ENCODE measurements at places on chromosomes 3 and 15.

- DNase-seq: peak; percentile 68
Measured at GRCh38 chr3:48561045-48561736, 2.4 kb downstream of the UCN2 start.

DNA sequence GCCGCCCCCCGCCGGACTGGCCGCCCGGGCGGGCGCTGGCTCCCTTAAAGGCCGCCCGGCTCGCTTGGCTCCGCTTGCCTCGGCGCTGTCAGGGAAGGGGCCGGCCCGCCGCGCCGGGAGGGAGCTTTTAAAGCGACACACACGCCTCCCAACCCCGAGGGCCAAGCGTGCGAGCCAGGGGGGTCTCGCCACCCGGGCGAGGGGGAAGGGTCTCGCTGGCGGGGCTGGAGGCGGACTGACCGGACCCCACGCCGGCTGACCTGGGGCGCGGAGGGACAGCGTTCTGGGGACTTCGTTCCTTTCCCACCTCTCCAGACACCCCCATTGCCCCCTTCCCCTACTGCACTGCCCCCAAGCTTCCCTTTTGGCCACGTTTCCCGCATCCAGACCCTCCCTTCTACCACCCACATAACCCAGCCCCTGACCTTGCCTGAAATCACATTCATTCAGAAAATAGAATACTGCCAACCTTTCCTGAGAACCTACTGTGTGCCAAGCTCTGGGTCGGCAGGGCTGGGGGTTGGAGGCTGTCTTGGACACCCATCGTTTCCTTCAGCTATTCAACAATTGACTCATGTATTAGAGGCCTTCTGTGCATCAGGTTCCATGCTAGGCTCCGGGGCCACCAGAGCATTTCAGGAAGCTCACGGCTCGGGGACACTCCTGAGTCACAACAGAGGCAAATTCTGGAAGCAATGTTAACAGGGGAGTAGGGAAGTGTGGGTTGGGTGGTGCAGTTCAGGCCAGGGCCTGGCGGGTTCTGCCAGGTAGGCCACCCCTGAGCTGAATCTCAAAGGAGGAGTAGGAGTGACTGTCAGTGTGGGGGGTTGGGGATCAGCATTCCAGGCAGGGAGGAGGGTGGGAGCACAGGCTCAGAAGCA, at the start of gene INSYN1:
INSYN1 (minus strand) TSS at position 102 of the 881 bp plus-strand sequence. CDS start 2,221 bp downstream, outside the sequence.
- no peak for DNase-seq

GRCh38 chr15:66786222-66786621, 84.2 kb downstream of the SMAD6 start:
- no peak for DNase-seq

GRCh38 chr15:36831125-36831903, 251.9 kb downstream of the CDIN1 start:
- no peak for DNase-seq

- DNase-seq: no peak
Measured at GRCh38 chr3:42106646-42107045, 15.5 kb downstream of the TRAK1 start.

- DNase-seq: no peak
Measured at GRCh38 chr3:102129760-102130608, 280.7 kb downstream of the NFKBIZ start.

DNA sequence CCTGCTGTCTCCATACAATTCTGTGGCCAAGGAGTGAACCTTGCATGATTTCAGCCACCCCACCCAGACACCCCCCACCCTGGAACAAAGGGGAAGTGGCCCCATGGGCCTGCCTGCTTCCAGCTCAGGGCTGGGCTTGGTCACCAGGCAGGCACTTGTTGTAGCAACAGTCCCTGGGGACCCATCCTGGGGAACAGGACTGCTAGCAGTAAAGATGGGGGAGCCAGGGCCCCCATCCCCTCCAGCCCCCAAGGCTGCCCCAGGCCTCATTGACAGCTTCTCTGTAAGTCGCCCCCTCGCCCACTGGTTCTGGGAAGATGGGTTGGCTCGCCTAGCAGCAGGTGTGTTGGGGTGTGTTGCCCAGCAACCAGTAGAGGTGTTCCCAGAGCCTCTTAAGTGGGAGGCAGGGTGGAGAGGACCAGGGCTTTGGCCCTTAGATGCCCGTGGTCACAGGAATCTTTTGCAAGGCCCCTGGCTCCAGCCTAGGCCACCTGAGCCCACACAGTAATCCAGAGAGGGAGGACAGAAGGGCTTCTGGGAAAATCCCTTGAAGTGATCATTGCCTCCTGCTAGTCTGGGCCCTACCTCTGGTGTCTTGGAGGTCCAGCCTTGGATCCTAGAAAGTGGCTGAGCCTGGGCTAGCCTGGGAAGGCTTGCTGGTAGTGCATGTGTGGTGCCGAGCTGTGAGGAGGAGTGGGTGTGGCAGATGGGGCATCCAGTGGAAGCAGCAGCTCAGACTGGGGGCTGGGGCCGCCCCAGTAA, 48.9 kb downstream of the CYP11A1 start:
- DNase-seq: no peak

GRCh38 chr3:64264501-64265109, 39.3 kb upstream of the PRICKLE2 start:
- DNase-seq: no peak

GRCh38 chr3:53303957-53304356, 43.4 kb downstream of the DCP1A start:
- no peak for DNase-seq

DNA sequence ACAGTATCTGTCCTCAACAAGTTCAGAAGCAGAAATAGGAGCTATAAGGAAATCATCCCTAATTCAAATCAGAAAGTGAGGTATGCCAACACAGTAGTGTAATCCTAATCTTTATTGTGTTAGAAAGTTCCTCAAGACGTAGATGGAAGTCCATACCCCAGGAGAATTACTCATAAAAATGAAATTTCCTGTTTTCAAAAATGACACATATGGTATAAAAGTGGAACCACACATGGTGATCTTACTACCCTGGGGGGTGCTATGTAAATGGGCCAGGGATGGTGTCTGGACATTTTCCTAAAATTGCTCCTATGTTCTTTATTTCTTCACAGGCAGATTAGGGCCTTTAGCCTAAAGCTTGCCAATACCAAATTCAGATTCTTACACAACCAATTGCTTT, 204.1 kb downstream of the ARRDC4 start:
- DNase-seq: no peak

GRCh38 chr3:185313693-185314246, 49.2 kb upstream of the MAP3K13 start:
- DNase-seq: no peak

- no peak for DNase-seq
Measured at GRCh38 chr15:28018291-28019044, 80.6 kb downstream of the OCA2 start.

GRCh38 chr15:65244638-65245037, 33.4 kb upstream of the CILP start:
- DNase-seq: no peak

DNA sequence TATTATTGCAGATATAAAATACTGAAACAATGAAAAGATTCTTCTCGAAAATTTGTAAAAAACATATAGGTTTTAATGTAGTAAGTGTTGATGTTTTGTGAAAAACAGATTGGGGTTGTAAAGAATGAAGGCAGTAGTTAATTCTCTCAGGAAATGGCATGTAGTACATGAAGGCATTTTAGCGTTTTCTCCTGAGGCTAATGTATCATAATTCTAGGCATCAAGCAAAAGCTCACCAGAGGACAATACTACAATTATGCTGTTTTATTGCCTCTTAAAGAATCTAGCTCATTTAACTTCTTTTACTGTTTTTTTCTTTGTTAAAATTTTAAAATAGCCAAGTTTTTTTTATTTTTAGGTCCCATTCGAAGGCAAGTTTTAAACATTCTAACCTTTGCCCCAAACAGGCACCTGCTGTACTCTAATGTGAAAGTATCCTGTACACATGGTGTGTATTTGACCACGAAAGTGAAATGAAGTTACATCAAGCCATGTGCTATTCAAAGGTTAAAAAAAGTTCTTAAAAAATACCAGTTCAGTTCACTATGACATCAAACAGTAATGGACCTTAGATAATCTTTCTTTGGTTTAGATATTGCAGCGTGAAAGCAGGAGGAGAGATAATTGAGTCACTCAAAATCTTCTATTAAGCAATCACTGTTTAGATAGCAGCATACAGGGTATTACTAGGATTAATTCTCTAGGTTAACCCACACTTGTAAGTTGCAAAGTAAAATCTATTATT, 163.6 kb downstream of the ECT2 start:
- DNase-seq: no peak

GRCh38 chr3:169241991-169242707, 421.4 kb downstream of the MECOM start:
- DNase-seq: no peak

DNA sequence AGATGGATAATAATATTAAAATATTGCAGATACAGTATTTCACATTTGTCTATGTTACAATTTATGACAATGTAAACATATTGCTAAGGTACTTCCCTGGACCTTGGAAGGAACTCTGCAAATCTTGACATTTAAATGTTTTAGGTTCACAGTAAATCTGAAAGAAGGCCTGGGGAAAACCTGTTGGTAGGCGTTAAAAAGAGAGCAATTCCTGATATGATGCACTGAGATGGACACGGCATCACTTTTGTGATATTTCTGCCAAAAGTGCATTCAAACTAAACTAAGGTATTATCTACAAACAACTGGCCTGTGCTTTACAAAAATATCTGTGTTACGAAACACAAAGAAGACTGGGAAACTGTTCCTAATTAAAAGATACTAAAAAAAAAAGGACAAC, 6.1 kb upstream of the TP63 start:
- DNase-seq: no peak

- DNase-seq: no peak
Measured at GRCh38 chr3:46870651-46871050, 6.9 kb upstream of the PTH1R start.

DNA sequence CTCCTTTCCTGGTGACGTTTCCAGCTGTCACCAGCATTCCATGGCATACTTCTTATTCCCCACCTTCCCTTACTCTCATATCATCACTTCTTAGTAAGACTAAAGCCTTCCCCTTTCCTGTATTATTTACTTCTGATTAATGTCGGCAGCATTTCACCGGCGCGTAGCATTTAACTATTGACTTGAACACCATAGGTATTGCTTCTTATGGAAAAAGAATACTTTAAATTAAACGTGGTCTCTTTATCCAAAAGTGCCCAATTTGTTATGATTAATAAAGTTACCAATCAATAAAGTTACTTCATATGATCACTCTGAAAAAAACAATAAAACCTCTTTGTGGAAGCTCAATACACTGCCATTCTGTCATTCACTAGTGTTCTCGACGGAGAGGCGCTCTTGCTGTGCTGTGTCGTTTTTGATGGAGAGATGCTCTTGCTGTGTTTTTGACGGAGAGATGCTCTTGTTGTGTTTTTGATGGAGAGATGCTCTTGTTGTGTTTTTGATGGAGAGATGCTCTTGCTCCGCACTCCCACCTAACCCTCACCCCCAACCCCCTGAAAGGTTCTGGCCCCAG, 165.0 kb downstream of the XXYLT1 start:
- no peak for DNase-seq

DNA sequence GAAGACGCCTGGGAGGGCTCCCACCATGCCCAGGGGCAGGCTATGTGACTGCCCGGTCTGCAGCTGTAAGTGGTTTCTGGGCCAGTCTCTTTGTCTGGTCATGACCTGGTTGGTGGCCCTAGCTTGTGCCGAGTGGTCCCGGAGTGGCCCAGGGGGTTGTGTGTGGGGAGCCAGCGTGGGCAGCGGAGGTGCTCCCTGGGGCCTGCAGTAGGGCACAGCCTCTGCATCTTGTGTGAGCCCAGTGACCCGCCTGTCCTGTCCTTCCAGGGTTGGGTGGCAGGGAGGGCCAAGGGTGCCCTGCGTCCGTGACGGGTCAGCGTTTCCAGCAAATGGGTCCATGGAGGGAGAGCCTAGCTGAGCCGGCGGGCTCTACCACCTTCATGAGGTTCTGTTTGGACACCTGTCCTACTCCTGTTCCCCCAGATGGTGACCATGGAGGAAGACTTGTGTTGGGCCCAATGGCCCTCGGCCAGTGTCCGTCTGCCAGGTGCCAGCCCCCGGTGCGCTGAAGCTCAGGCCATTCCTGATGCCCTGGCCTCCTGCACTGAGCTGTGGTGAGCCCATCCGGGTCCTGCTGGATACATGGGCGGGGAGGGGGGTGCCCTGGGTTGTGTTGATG, 215.4 kb downstream of the SNRPN start:
- DNase-seq: peak; percentile 18

DNA sequence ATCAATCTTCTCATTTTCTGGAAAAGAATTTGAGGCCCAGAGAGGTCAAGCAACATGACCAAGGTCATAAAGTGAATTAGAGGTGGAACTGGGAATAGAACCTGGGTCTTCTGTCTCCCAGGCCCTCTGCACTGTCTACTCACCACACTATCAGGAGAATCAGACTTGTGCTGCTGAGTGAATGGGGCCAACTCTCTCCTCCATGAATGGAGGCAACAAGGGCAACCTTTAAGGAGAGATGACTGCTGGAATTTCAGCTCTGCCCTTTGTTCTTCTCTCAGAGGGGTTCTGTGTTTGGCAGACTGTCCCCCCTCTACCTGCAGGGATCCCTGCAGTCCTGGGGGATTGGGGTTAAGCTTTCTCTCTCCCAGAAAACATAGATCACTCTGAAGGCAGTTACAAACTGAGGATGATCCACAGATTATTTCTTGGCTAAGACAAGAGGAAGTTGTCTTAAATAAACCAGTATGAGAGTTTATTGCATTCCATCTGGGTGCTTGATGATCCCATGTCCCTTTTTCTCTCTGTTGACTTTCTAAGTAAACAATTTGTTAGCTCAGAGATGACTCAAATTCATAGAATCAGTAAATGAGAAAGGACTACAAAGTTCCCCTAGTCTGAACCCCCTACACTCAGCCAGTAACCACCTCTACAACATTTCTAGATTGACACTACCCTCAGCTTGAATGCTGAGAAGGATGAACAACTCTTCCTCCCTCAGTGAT, 99.0 kb upstream of the LIPC start:
- DNase-seq: no peak

- no peak for DNase-seq
Measured at GRCh38 chr3:30112902-30113484, 493.4 kb upstream of the TGFBR2 start.

DNA sequence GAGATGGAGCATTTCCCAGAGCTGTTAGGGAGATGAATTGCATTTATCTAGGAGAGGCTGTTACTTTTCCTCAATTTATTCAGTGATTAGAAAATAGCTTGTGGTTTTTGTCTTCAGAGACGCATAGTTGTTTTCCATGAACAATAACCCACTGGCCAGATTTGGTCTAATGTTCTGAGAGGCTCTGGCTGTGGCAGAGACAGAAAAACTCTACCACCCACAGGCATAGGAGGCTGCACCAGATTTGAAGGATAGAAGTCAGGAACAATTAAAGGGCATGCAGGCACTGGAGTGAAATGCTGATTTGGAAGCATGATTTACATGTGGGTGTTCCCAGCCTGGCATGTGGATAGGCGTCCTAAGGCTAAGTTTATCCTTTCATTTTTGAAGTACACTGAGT, 143.5 kb downstream of the NFKBIZ start:
- no peak for DNase-seq

GRCh38 chr3:2130726-2131125, 32.1 kb downstream of the CNTN4 start:
- no peak for DNase-seq

GRCh38 chr3:158443632-158444031, 127.4 kb upstream of the MLF1 start:
- DNase-seq: no peak

DNA sequence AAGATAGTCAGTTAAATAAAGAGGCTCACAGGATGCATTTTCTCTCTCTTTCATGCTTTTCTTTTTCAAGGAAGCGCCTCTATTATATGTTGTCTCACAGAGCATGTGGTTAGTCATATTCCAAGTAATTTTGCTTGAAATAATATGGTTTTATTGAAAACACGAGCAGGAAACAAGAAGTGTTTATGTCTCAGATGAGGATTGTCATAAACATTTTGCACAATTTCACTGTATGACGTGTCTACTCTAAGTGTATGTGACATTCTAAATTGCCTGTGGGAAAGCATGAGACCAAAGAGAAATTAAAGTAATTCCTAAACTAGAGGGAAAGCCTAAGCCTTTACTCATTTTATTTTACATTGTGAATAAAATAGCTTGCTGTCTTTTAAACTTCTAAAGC, 818.6 kb downstream of the EPHA3 start:
- DNase-seq: no peak
